ENCODE measurements at places on chromosomes 3 and 15.

DNA sequence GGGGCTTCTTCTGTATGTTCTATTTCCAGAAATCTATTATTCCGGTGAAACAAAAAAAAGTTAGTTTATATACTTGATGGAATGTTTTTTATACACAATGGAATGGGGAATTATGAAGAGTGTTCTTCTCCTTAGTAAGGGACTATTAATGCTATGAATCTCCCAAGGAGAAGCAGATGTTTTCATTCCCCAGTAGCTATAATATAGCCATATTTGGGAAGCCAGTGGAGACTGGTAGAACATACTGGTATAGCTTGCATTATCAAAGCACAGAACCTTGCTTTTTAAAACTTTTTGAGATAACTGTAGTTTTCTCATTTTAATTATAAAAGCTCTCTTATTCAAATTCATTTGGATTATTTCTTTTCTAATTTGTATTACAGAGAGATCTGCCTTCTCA is 38.3 kb downstream of the ADGRG7 start:
- no peak for DNase-seq

- no peak for DNase-seq
Measured at GRCh38 chr3:109702976-109703375, 365.6 kb upstream of the DPPA4 start.

- DNase-seq = no peak
Measured at GRCh38 chr3:13598926-13599886, 50.3 kb downstream of the FBLN2 start.

DNA sequence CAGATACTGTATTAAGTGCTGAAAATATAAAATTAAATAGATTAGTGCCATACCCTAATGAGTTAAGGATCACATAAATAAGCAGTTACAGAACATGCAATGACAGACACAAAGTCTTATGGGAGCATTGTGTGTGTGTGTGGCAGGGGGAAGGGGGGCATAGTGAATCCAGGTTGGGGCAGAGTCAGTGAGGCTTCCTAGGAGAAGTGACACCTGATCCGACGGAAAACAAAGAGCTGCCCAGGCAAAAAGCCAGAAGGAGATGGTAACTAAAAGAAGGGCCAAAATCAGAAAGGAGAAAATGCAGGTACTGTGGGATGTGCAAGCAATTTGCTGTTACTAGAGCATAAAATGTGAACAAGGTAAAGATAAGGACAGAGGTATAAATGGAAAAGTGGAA is 80.1 kb upstream of the CHRM5 start:
- no peak for DNase-seq

GRCh38 chr3:195154111-195154791 is 116.7 kb downstream of the XXYLT1 start:
- no peak for DNase-seq

GRCh38 chr3:181888234-181888633 is 176.5 kb downstream of the SOX2 start:
- DNase-seq = no peak

- no peak for DNase-seq
Measured at GRCh38 chr3:31890742-31891469, 90.2 kb downstream of the OSBPL10 start.

DNA sequence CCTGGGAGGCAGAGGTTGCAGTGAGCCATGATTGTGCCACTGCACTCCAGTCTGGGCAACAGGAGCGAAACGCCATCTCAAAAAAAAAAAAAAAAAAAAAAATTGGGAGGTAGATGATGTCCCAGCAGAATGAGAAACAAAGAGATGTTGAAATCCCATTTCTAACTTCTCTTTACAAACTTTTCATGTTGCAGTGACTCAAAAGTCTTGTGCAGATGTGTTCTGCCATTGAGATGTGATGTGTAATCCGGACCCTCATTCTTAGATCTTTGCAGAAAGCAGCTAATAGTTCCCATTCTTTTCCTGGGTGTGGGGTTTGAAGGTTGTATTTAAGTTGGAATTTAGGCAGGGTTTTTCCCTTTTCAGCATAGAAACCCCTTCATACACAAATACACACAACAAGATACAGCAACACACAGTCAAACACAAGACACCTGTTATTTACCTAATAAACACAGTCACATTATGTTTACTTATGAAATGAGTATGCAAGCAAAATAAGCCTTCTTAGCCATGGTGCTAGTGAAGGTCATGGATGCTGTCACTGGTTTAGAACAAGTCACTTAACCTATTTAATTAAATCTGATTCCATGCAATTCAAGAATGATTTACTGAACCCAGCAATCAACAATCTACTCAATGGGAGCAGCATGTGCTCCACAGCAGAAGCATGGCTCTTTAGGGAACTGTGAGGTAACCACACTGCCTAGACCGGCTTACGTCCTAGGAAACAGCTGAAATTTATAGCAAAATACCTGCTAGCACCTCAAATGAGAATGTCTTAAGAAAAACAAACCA is 14.9 kb downstream of the SIAH2 start:
- DNase-seq = no peak

DNA sequence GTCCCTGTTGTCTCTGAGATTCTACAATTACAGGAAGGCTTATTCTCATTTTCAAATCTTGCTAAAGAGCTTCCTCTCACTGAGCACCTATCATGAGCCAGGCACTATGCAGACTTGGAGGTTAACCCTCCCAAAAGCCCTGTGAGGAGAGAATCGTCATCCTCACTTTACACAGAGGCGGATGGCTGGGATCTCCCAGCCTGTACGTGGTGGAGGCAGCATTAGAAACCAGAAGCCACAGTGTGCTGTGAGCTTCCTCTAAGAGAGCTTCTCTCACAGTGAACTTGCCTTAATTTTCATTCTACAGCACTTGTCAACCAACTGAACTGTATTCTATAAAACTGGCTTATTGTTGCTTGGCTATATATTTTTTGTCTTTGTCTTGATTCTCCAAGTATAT is 6.1 kb upstream of the DGKG start:
- no peak for DNase-seq

- DNase-seq = no peak
Measured at GRCh38 chr3:49265661-49266386, 11.2 kb downstream of the C3orf62 start.
